ENCODE measurements at places on chromosomes 7 and 10.

DNA sequence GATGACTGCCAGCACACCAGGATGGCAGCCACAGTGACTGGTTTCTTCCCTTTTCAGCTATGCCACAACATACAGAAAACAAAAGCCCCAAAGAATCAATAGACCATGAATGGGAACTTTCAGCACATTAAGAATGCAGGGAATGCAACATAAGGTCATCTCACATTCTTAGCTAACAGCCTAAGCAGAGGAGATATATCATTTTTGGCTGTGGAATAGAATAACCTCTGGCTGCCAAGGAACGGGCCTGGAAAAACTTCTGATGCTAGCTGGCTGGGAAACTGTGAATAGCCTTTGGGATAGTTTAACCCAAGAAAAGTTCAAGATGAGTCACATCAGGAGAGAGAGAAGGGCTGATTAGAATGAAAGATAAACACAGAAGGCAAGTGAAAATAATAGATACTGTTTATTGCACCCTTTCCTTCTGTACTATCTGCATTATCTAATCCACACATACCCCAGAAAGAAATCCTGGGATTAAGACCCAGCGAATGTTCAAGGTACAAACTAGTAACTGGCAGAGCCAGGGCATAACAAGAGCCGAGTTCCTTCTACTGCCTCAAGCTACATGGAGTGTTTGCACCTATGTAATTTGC lies 169.2 kb downstream of the SEMA3A start:
- DNase-seq = no peak

- DNase-seq = no peak
Measured at GRCh38 chr10:5325076-5325475, 39.7 kb upstream of the UCN3 start.

GRCh38 chr7:85052056-85052737 lies 134.7 kb downstream of the SEMA3D start:
- DNase-seq = no peak

DNA sequence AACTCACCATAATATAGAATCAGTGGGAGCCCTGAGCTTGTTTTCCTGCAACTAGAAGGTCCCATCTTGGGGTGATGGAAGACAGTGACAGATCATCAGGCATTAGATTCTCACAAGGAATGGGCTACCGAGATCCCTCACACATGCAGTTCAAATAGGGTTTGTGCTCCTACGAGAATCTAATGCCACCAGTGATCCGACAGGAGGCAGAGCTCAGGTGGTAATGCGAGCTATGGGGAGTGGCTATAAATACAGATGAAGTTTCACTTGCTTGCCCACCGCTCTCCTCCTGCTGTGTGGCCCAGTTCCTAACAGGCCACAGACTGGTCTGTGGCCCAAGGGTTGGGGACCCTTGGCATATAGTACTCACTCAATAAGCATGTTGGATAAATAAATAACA lies 93.4 kb downstream of the POU6F2 start:
- no peak for DNase-seq

- no peak for DNase-seq
Measured at GRCh38 chr10:85598646-85599045, 767.9 kb downstream of the GRID1 start.

DNA sequence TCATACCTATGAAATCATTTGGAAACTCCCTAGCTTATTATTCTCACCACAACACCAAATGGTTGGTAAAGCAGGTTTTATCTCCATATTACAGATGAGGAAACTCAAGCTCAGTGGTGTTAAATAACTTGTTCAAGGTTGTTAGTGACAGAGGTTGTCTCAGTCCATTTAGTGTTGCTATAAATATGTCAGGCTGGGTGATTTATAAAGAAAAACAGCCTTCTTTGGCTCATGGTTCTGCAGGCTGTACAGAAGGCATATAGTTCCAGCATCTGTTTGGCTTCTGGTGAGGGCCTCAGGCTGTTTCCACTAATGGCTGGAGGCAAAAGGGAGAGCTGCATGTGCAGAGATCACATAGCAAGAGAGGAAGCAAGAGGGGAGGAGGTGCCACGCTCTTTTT lies 96.6 kb downstream of the ZNF438 start:
- DNase-seq = no peak

DNA sequence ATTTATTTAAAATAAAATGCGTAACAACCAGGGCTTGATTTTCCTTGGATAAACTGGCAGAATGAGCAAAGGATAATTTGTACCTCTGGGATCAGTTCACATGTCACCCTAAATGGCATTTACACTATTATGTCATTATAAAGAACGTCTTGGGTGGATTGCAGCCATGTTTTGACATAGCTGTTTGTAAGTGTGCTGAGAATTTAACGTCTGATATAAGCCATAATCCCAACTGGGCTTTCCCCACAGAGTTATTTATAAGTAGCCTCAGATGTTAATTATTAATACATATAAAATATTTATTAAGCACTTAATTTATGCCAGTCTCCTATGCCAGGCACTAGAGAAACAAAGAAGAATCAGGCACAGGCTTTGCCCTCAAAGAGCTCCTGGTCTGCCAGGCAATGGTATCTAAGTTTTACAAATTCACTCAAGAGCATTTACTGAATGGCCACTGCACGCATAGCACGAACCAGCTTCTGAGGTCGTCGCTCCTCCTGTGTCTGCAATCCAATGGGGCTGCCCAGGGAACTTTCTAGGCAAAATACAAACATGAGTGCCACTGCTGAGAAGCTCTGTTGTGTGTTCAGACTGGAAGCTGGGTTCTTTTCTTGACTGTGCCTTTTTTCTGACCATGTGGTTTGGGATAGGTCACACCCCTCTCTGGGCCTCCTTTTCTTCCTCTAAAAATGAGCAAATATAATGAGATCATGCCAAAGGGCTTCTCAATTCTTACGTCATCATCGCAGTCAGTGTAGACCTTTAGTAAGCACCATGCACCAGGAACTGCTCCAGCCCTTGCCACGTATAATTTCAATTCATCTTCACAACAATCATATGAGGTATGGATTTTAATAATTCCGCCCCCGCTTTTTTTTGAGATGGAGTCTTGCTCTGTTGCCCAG lies 11.3 kb upstream of the CTBP2 start:
- no peak for DNase-seq

GRCh38 chr7:132519936-132520335 lies 56.3 kb downstream of the PLXNA4 start:
- no peak for DNase-seq

DNA sequence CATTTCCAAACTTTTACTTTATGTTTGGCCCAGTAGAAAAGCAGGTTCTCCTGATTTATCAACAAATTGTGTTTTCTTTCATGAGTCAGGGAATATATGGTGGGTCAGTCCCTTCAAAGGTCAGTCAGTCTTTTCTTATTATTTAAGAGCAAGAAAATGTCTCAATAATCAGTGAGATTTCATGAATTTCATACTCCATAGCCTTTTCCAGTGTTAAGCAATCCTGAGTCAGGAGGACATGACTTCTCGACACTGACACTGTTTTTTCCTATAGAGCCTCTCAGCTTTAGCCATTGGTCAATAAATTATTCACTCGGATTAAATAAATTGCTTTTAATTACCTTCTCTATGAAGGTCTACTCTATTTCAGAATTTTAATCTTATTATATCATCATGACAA lies 334.5 kb downstream of the SORCS1 start:
- DNase-seq = no peak

- no peak for DNase-seq
Measured at GRCh38 chr10:6486309-6486708, 93.8 kb downstream of the PRKCQ start.

- no peak for DNase-seq
Measured at GRCh38 chr7:118580743-118581382, 356.4 kb downstream of the ANKRD7 start.

- DNase-seq = no peak
Measured at GRCh38 chr7:30648744-30649540, 33.3 kb downstream of the CRHR2 start.

DNA sequence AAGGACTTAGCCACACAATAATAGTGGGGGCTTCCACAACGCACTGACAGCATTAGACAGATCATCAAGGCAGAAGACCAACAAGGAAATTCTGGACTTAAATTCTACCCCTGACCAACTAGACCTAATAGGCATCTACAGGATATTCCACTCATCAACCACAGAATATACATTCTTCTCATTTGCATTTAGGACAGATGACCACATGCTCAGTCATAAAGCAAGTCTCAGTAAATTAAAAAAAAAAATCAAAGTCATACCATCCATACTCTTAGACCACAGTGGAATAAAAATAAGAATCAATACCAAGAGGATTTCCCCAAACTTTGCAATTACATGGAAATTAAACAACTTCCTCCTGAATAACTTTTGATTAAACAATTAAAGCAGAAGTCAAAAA lies 155.9 kb downstream of the CDK14 start:
- no peak for DNase-seq

- no peak for DNase-seq
Measured at GRCh38 chr10:132183046-132183445, 3.7 kb upstream of the DPYSL4 start.

DNA sequence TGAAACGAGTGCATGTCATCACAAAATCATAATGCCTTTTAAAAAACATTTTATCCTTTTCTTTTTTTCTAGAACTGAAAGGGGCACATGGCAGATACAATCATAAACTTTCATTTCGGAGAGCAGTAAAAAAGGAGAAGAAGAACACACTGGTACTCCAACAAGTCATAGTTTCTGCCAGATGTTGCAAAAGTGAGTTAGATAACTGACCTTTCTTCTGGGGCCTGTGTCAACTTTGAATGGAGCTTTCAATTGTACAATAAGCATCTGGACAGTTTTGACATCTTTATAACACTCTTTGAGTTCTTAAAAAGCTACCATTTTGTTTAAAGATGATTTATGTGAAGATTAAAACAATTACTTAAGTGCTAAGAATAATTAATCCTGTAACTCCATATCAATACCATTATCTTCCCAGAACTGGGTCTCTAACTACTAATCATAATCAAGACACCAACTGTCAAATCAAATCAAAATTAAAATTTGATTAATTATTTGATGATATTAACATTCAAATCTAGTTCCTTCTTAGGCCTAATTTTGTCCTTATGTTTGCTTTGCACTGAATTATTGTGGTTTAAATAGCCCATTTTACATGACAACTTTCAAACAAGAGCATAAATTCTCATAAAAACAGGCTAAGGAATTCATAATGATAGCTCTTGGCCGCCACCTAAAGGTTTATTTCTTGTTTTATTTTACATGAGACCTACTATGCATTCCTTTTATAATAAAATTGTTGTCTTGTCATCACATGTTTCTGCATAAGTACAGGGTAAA lies 19.5 kb upstream of the ITGB8 start:
- DNase-seq = no peak

- no peak for DNase-seq
Measured at GRCh38 chr7:150732786-150733481, 4.3 kb upstream of the GIMAP5 start.

- no peak for DNase-seq
Measured at GRCh38 chr10:97911217-97911616, 61.6 kb downstream of the GOLGA7B start.

DNA sequence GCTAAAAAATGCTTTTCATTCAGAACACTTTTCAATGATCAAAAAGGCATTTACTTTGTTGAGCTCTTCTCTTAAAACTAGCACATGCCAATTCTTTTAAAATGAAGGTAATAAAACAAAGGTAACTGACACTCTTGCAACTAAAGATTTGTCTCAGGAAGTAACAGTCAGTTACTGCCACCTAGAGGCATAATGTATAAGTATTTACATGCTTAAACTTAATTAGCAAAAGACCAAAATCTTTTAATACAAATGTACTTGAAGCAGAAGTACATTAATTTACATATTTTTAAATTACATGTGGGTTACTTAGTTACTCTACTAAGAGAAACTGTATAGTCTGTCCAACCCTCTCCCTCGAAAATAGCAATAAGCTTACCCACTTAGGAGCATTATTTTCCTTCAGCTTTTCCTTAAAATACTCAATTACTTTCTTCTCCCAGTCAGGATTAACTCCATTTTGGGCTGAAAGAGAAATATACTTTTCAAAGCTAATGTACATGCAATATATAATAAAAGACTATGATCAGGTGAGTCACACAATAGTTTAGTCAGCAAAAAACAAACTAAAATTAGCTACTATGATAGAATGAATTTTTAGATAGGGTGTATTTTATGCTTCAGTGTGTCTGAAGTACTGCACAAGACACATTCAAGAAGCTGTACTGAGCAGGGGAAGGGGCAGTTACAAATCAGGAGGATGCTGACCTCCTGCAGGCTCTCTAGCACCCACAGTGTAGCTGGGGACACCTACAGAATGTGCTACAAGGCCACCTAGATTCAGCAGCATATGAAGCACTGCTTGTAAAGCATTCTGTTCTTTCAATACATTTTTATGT lies 13.0 kb downstream of the MCMBP start:
- no peak for DNase-seq

DNA sequence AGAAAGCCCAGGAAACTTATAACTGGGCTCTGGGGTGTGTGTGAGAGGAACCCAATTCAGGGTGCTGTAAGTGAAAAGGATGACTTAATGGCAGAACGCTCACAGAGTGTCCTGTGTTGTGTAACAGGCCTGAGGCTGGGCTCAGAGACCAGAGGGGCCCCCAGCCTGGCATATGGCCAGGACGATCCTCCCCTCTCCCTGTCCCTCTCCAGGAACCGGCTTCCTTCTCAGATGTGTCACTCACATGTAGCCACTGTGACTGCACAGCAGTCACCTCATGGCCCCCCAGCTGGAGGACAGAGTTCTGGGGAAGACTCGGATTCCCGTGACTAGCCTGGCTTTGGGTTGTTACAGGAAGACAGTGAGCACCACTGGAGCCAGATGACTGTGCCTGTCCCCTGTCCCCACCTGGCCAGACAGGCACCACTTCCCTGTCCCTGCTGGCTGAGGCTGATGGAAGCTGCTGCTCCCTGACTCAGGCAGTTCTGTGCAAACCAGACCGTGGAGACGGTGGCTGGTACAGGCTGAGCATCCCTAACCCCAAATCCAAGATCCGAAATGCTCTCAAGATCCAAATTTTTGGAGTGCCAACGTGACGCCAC lies 220.5 kb downstream of the MLLT10 start:
- no peak for DNase-seq

DNA sequence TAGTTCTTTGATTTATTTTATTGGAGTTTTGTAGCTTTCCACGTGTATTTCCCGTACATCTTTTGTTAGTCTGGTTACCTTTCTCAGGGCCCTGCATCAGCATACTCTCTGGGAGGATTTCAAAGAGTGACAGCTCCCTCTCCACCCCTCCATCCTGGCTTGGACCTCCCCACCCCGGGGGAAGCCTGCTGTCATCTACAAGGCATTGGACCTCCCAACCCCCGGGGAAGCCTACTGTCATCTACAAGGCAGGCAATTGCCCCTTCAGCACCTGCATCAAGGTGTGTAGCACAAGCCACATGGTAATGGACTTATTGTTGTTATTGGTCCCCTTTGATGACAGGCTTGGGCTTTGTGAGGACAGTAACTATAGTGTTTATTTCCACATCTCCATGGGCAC lies 390.1 kb downstream of the TCERG1L start:
- DNase-seq = no peak

GRCh38 chr7:4958477-4959301 lies at the start of gene MMD2:
TSS of gene MMD2 (minus strand) at chr7:4959187. CDS start at chr7:4959017, 170 bp downstream.
- no peak for DNase-seq

DNA sequence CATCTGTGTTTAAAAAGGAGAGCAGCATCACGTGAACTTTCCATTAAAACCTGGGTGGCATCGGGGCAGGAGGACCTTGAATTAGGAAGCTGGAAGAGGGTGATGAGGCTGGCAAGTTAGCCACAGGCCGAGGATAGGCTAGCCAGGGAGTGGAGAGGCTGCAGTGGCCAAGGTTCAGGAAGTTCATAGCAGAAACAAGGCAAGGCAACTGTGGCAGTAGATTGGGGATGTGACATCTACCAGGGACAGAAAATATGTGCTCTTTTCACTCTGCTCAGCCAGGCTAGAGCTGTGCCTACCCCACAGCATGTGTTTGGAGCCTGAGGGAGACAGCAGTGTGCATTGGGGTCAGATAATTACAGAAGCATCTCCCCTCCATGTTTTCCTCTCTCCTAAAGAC lies 2.2 kb upstream of the INPP5F start:
- no peak for DNase-seq

Measured in T-helper 1 cell (primary cell).